ENCODE measurements at places on chromosomes 4 and X.

DNA sequence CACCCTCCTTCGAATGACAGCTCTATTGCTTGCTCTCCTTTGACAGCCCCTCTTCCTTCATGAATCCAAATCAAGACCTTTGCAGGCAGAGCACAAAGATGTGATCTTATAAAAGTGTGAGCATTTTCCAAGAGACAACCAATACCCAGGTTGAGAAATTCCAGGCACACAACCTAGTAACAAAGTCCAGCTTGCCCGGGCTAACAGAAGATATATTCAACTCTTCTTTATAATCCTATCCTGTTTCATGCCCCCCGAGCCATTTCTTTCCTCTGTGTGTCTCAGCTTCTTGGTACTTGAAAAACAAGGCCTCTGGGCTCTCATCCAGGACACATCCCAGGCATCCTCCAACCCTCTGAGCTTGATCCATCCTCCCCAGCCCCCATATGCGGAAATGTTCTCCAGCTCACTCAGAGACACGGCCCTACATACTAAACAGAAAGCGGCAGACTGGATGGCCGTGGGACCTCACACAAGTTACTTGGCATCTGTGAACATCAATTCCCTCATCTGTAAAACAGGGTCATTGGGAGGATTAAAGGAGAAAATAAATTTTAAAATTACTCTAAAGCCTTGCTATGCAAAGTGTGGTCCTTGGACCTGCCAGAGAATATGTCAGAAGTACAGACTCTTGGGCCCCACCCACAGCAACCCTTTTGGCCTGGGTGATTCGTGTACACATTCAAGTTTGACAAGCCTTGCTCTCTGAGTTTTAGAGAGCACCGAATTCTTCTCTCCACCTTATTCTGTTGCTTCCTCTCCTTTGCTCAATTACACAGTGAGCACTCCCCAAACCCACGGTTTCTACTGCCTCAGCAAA is 627.0 kb downstream of the BCOR start:
- no peak for DNase-seq

- DNase-seq = no peak
These were observed 1090.9 kb upstream of the INTU start for GRCh38 chr4:126541820-126542219.

DNA sequence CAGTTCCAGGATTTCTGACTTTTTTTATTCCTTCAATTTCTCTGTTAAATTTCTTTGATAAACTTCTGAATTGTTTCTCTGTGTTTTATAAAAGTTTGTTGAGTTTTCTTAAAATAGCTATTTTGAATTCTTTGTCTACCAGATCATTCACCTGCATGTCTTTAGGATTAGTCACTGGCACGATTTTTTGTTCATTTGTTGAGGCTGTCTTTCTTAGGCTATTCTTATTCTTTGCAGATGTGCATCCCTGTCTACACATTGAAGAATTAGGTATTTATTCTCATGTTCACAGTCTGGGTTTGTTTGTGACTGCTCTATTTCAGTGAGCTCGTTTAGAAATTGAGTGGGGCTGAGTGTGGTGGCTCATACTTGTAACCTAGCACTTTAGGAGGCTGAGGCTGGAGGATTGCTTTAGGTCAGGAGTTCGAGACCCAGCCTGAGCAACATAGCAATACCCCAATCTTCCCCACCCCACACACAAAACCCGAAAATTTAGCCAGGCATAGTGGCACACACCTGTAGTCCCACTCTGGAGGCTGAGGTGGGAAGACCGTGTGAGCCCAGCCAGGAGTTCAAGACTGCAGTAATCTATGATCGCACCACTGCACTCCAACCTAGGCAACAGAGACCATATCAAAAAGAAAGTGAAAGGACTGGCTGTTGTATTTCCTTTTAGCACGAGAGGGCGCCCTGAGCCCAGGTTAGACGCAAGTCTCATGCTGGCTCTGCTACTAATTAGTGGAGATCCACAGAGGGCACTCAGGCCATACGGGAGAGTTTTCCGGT is 42.0 kb downstream of the F8 start:
- peak; percentile 87 for DNase-seq

DNA sequence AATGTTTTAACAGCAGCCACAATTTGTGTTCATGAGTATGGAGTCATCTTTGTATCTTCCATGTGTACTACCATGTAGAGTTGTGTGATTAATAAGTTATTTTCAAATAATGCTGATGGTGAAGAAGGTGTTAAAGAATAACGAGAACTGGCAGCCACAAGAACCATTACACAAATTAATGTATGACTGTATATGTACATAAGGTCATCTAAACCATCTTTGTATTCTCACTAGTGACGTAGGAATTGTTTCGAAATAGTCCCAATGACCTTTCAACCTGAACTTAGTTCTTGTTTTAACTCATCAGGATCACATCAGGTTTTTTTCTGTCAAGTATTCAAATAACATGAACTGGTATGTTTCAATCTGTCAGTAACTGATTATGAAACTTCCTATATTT is 48.3 kb upstream of the NOCT start:
- no peak for DNase-seq

- no peak for DNase-seq
These were observed 58.1 kb downstream of the RAB40A start for GRCh38 chrX:103461156-103461555.

- DNase-seq = no peak
These were observed 52.2 kb upstream of the BLTP1 start for GRCh38 chr4:122099896-122100295.

GRCh38 chrX:19972984-19973383 is 17.9 kb downstream of the BCLAF3 start:
- DNase-seq = peak; percentile 14

DNA sequence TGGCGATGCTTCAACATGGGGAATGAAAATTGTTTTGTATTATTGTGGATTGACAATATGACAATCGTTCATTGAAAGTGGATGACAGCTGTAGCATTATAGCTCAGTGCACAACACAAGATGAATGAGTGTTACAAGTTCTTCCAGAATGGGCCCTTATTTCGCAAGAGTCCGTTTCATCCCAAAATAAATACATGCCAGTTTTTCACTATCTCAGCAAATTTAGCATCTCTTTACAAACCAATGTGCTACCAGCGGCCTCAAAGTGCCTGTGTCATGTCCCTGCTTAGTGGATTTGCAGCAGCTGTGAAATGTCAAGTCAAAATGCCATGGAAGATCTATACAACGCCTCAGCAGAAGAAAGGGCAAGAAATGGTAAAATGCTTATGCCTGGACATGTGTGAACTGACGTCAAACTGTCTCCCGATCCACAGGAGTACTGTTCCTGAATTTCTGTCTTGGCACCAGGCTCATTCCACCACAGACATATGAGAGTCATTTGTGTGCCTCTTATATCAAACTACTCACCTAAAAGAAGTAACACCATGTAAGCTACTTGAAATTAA is 109.6 kb downstream of the MAML3 start:
- DNase-seq = no peak

DNA sequence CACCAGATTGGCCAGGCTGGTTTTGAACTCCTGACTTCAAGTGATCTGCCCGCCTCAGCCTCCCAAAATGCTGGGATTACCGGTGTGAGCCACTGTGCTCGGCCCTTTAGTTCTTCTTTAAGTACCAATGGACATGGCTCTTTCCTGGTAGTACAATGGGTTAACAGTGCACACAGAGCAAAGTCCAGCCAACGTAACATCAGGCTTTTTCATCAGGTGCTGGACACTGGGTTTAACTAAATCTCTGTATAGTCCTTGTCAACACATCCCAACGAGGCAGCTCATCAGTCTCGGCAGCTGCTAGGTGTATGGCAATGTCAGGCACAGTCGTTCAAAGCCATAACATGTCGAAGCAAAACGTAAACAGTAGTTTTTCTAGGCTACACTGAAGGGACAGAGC is 93.8 kb downstream of the HDAC8 start:
- DNase-seq = no peak
